ENCODE measurements at places on chromosomes 2 and 18.
A peak's percentile ranks its signal among the peaks of the same experiment; 100 is the strongest.

DNA sequence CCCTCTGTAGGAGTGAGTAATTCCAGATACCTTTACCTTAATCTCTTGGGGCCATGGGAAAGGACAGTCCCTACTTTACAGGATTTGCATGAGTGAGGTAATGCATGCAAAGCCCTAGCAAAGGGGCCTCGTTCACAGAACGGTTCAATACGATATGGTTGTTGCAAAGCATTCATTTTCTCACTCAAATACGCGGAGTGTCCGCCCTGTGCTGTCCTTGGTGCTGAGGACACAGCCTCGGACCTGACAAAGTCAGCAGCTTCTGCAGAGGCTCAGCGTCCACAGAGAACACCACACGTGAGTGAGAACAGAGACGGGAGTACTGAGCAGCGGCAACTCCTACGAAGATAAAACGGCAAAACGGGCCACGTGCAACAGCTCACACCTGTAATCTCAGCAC lies 125.7 kb downstream of the EIPR1 start:
- DNase-seq = no peak

- DNase-seq = peak; percentile 21
These were observed 11.0 kb downstream of the TTN start for GRCh38 chr2:178796079-178796677.

GRCh38 chr2:11354363-11355154 lies 10.1 kb upstream of the ROCK2 start:
- no peak for DNase-seq

GRCh38 chr2:46943881-46944798 lies 28.5 kb upstream of the MCFD2 start:
- DNase-seq = no peak

- no peak for DNase-seq
These were observed 134.8 kb downstream of the SLC8A1 start for GRCh38 chr2:40317046-40317445.

- no peak for DNase-seq
These were observed 126.1 kb downstream of the COL6A3 start for GRCh38 chr2:237287872-237288271.

- DNase-seq = peak; percentile 27
These were observed 85.6 kb downstream of the IKZF2 start for GRCh38 chr2:213065583-213066442.

GRCh38 chr2:193584522-193584938 lies 1389.8 kb upstream of the TMEFF2 start:
- DNase-seq = no peak

DNA sequence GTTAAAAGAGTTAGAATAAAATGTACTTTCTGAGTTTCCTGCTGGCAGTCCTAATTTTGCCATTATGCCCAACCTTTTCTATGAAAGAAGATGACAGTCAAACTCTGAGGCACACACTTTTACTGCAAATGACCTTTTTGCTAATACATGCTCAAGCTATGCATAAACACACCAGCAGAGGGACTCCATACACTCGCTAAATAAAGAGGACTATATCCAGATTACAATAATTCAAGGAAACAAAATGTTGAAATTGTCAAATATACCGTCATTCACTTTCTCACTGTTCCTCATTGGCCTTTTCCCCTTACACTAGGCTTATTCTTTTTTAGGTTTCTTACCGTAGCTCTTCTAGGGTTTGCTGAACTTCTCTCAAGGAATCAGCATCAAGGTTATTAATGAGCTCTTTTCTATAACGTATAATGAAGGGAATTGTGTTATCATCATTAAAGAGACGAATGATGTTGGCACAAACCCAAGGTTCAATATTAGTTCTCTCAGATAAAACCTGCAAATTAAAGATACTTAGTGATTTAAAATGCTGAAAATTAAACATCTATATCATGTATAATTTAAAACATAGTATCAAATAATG lies 25.7 kb downstream of the SRBD1 start:
- DNase-seq = no peak

- peak; percentile 85 for DNase-seq
These were observed 159.7 kb downstream of the DOCK10 start for GRCh38 chr2:224882291-224883171.

DNA sequence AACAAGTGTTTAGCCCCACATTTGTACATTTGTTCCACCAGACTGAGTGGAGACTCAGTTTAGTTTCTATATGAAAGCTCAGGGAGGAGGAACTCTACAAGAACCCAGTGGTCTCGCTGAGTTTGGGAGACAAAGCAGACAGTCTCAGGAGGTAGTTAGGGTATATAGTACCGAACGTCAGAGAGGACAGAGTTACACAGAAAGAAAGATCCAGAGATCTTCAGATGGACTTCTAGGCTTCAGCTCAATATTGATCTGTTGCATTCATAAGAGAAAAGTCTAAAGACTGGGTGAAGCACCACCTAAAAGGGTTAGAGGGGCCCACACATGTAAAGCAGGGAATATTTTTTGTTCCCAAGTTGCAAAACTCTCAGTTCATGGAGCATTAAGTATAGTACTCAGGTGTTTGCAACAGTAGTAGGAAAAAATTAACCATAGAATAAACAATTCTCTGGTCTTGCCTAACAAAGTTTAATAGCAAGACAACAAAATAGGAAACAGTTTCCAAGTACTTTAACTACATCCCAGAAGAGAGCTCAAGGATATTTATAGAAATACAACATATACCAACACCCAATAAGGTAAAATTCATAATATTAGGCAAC lies 4.2 kb downstream of the TFPI start:
- no peak for DNase-seq

GRCh38 chr2:130823886-130824491 lies 12.7 kb upstream of the ARHGEF4 start:
- DNase-seq = no peak

- DNase-seq = no peak
These were observed 3.4 kb upstream of the ADD2 start for GRCh38 chr2:70771446-70771845.

DNA sequence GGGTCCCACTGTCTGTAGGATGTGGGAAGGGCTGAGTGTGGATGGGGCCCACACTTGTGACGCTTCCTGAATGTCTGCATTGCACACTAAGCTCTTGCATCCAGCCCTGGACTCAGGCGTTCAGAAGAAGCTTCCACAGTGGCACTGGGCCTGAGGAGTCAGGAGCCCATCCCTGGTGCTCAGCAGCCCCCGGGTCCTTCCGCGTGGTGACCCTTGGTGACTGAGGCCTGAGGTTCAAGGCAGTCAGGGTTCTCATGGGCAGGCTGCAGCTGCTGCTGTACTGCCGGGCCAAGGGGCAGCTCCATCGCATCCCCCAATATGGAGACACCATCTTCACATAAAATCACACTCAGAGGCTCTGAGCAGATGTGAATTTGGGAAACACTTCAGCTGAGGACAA lies 65.8 kb upstream of the TUBA3E start:
- DNase-seq = no peak

DNA sequence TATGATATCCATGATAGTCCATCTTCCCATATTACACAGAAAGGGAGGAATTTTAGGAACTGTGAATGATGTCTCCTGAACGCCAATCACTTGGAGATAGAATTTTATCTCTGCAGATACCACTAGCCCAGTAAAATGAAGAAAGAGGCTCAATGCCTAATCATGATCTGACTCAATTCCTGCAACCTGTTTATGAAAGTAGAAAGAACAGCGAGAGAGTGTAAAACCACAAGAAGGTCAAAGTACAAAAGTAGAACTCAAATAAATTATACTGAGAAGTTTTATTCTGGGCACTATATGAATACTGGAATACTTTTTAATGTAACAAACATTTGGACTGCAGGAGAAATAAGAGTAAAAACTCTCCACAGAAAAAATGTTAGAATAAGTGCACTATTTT lies 892.1 kb upstream of the DDX18 start:
- no peak for DNase-seq

DNA sequence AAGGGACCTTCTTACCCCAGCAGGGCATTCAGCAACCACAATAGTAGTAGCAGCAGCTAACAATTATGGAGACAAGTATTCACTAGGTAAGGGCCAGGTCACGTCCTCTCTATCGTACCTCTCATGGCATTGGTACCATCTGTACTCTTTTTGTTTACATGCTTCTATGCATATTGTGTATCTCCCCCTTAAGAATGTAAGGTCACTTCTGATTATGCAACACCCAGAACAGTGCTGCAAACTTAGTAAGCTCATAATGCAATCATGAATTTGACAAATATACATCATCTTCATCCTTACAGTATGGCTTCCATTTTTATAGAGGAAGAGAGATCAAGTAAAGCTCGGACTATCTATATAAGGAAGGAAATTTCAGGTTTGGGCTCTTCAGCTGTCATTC lies 46.1 kb downstream of the SPRED2 start:
- no peak for DNase-seq

- DNase-seq = no peak
These were observed 112.5 kb upstream of the SLC38A11 start for GRCh38 chr2:165067643-165068486.

DNA sequence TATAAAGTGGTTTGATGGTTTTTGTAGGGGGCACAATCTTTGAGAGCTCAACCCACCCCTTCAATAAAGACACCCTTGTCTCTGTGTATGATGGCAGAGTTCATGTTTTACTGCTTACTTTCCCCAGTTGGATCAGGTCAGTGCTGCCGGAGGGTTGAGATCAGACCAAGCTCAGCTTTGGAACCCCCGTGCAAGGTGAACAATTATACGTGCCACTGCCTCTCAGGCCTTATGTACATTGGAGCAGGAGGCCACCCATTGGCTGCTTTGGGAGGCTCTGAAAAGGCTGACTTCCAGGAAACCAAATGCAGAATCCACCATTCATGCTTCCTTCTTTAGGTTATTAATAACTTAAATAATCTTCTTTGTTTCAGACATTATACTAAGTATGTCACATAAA lies 103.4 kb upstream of the EPAS1 start:
- no peak for DNase-seq

DNA sequence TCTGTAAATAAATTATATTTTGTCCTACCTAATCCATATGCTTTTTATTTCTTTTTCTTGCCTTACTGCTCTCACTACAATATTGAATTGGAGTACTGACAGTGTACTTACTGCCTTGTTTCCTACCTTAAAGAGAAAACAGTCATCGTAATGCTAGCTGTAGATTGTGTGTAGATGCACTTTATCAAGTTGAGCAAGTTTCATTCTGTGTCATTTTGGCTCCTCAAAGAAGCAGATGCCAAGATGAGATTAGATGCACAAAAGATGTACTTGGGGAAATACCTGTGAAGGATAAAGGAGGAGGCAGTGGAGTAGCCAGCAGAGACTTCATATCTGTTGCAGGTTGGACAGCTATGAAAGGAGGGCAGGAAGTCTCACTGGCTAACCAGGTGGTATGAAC lies 145.5 kb downstream of the FTCDNL1 start:
- DNase-seq = no peak

DNA sequence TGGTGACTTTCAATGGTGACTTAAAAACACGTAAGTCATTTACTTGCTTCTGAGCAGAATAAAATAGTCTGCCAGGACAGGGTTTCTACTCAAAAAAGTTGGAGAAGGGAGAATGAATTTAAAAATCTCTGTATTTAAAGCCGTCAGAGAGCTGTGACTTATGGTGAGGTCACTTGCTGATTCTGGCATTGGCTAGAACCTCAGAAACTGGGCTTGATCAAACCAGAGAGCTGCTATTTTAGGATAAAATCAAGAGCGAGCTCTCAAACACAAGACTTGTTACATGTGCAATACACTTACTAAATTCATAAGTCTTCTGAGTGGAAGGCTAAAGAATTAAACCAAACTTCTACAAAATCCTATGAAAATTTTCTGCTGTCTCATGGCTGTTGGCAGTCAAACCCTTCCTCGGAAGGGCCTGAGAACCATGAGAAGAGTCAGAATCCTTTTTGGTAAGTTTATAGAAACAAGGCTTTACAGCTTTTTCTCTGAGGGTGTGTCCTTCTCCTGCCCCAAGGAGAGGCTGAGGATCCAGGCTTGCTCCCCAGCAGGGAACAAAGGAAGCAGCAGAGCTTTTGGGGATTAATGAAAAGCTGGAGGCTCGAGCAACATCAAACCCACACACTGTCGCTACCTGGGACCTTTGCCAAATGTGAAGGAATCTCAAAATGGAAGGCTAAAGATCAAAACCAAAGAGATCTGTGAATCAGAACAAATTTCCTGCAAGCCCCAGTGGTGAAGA lies 816.4 kb downstream of the SOCS6 start:
- no peak for DNase-seq

GRCh38 chr2:236603361-236604015 lies 33.9 kb downstream of the ACKR3 start:
- DNase-seq = no peak

- no peak for DNase-seq
These were observed 169.6 kb downstream of the LRRTM1 start for GRCh38 chr2:80135001-80135400.

- peak; percentile 86 for DNase-seq
These were observed 106.9 kb downstream of the ROCK1 start for GRCh38 chr18:21004726-21005125.

- DNase-seq = no peak
These were observed 32.9 kb downstream of the SP140 start for GRCh38 chr2:230258483-230258882.

Data from AG09309 (cell line).